Activated T-helper 1 cell treated with anti-CD3 and anti-CD28 coated beads, Interleukin-2, amount 50 U/mL, for 16 hours (primary cell): ENCODE measurements at places on chromosomes 13 and 19.

DNA sequence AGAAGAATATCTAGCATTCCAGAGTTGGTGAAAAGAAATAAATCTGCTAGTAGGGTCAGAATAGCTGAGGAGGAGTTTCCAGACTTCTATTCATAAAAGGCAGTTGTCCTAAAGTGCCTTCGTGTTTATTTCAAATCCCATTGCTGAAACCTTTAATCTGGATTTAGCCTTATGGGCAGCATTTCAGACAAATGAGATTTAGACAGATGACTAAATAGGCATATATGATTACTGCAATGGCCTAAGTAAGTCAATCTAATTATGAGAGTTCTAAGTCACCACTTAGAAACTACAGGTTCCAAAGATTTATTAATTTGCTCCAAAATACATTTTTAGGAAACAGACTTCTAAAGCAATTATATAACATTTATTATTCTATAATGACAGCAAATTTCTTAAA is 368.7 kb downstream of the LIG4 start:
- DNase-seq, result no peak

DNA sequence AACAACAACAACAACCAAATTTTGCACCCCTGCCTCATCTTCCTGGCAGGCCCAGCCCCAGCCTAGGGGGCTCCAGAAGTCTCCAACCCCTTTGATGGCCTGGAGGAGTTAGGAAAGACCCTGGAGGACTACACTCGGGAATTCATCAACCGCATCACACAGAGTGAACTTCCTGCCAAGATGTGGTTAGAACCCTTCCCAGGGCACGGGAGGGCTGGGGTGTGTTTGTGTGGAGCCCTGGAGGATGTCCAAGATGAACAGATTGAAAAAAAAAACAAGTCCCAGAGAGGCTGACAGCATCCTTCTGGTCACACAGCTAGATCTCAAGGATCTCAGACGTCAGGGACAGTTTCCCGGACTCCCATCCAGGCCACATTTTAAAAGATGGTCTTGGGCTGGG is 13.3 kb downstream of the APOC1 start:
- no peak for DNase-seq

DNA sequence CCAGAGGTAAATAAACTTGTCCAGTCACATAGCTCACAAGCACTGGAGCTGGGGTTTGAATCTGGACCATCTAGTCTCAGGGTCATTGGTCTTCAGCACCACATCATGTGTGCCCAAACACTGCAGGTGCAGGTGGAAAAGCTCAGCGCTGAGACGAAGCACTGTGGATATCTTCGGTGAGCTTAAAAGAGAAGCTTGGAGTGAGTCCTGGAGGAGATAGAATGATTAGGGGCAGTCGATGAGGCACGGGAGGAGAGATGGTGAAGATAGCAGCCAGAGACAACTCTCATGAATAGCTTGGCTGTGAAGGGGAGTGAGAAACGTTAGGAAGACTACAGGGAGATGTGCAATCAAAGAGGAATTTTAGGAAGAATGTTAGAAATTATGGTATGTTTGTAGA is 389.3 kb downstream of the FGF9 start:
- DNase-seq, result no peak

- no peak for DNase-seq
These were observed 315.2 kb downstream of the ATP8A2 start for GRCh38 chr13:25686831-25687470.

GRCh38 chr19:17615889-17616685 is 60.6 kb downstream of the COLGALT1 start:
- DNase-seq, result no peak

DNA sequence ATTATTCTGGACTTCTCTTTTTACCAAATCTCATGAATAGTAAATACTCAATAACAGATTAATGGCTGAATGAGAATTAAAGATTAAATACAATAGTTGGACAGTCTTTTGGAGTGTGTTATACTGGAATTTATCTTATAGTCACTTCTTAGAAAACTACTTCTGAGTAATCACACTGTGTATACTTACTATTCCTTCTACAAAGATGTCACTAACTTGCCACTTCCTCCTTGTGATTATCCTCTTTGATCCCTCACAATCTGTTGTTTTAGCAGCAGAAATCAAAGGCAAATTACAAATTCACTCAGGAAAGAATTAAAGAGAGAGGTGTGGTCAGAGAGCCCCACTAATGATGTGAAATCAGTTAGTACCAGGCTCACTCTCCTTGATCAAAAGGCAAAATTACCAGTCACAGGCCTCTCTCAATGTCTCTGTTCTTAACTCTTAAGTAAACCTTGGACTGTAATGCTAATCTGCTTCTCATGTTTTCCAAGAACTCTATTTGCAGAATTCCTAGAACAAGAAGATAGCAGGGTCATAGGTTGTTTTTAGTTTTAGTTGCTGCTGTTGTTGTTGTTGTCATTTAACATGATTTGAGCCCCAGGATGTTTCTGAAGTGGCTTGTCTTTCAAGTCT is 37.3 kb upstream of the FNDC3A start:
- no peak for DNase-seq

DNA sequence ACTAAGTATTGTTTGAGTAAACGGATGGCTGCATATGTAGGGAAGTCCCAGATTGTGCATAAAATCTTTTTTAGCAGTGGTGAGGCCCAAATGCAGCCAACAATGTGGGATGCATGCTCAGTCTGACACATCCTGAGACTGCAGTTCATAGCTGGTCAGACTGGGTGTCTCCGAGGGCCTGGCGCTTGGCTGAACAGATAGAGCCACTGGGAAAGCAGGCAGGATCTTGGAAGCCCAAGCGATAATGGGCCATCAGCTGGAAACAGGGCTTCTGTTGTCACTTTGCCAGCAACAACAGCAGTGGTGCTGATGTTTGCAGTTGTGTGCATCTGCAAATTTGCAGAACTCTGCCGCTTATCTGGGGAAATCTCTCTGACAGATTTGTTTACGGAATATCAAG is 36.1 kb downstream of the MTUS2 start:
- DNase-seq, result no peak

DNA sequence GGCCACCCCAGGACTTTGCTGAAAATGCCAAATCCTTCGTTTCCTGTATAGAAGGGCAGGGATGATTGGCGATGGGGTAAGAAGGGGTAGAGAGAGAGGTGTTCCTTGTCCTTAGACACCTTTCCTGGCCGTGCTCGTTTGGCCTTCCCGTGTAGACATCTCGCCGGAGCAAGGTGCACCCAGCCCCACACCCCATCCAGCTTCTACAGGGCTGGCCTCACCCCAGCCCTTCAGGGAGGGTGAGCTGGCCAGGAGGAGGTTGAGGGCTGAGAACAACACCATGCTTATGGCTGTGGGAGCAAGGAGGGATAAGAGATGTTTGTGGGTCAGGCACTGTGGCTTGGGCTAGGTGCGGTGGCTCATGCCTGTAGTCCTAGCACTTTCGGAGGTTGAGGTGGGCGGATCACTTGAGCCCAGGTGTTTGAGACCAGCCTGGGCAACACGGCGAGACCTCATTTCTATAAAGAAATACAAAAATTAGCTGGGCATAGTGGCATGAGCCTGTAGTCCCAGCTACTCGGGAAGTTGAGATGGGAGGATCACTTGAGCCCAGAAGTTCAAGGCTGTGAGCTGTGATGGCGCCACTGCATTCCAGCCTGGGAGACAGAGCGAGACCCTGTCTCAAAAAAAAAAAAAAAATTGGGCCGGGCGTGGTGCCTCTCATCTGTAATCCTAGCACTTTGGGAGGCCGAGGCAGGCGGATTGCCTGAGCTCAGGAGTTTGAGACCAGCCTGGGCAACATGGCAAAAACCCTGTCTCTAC is 15.5 kb downstream of the SMARCA4 start:
- DNase-seq, result no peak

DNA sequence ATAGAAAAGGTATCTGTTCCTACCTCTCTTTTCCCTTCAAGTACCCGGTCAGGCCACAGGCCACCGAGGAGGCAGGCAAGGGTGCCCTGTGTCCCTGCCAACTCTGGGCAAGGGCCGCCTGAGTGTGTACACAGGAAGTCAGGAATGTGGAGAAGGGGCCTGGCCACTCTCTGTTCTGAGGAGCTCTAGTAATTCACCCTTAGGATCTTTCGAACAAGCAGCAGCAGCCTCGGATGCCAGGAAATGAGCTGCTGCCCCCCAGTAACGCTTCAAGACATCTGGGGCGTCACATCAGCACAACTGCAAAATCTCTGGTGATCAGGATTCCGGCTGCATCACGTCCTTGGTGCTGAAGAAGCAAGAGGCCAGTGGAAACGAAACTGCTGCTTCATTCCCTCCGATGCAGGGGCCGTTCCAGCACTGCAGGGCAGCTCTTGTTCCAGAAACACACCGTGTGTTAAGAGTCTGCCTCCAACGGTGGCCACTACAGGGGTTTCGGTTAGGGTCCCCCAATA is 2.0 kb downstream of the RAB20 start:
- no peak for DNase-seq

GRCh38 chr13:46934749-46935148 is 37.9 kb upstream of the HTR2A start:
- DNase-seq, result no peak

DNA sequence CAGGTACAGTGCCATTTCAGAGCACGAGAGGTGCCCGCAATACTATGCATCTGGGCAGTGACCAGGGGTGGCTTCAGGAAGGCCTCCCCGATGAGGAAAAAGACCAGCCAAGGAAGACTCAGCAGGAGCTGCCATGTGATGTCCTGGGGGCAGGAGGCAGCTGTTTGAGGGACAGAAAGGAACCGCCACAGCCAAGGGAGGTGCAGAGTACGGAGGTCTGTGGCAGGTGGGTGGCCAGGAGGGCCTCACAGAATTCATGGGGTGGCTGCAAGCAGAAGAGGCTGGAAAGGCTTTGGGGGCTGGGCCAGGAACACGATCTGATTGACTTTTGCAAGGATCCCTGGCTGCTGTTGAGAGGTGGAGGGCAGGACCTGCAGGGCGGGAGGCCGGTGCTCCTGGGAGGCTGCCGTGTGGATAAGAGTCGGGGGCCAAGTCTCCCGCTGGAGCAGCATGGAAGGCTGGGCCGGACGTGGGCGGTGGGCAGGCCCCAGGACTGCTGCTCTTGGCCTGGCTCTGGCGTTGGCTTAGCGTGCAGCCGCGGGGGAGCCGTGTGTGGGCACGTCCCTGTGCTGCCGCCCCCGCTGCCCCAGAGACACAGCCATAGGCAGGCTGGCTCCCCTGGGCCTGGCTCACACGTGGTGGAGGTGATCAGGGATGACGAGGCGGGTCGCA is 29.1 kb downstream of the CEBPA start:
- DNase-seq, result no peak

DNA sequence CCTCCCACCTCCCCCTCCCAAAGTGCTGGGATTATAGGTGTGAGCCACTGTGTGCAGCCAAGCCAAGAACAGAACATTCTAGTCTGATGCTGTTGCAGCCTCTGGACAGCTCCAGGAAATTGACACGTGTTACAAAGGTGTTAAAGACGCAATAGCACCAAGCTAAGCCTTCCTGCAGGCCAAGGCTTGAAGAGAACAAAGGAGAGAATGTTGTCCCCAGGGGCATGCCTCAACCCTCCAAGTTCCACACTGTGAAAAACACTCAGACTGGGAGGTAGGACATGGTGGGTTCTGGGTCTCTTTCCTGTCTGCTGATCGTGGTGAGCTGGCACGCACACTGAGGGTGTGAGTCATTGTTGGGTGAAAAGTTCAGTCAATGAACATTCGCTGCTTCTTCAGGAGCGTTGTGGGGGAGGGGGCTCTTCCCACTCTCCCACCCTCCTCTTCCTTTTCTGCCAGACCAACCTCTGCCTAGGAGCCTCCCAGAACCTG is 5.3 kb upstream of the PTPRS start:
- no peak for DNase-seq

DNA sequence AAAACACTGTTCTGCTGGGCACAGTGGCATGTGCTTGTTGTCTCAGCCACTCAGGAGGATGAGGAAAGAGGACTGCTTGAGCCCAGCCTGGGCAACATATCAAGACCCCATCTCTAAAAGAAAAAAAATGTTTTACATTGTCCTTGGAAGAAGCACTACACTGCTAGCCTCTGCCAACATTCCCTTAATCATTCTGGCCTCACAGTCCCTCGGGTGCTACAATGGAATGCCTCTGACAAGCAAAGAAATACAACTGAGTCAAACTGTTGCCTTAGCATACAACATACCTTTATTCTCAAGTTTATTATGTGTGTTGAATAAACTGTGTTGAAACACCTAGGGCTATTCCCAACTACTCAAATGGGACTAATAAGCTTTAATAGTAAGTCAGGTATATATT is 56.1 kb downstream of the PSPC1 start:
- no peak for DNase-seq

- no peak for DNase-seq
These were observed 133.5 kb downstream of the DNAJC15 start for GRCh38 chr13:43156916-43157315.

GRCh38 chr13:74274916-74275315 is 140.7 kb upstream of the KLF12 start:
- DNase-seq, result no peak

- no peak for DNase-seq
These were observed 173.7 kb upstream of the ZNF507 start for GRCh38 chr19:32171719-32172151.

GRCh38 chr19:12777217-12778016 is 2.1 kb upstream of the HOOK2 start:
- DNase-seq, result peak; percentile 75
